NCI-H1436 (cell line): ENCODE measurements at places on chromosomes 4 and X.

DNA sequence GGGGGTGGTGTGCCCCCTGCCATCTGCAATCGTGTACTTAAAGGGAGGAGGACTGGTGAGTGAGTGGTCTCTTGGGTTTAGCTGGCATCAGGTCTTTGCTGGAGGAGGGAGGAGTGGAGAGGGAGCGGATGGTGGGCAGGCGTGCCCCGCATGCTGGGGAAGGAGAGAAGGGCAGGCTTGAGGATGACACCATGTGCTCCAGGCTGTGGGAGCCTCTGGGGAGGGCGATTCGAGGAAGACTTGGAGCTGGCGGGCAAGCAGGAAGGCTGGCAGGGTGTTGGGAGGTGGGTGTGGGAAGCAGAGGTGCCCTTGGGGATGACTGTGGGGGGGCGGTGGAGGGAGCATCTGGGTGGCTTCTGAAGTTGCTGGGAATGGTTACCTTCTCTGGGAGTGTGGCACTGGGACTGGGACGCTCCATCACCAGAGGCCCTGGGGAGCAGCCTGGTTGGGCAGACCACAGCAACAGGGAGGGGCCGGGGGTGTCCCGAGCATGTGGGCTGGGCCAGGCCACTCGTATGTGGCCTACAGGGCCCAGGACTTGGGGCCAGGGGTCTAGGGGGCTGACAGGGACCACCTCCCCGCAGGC lies 30.8 kb upstream of the AFAP1 start:
- DNase-seq = no peak

- DNase-seq = no peak
These were observed 124.2 kb upstream of the DGKK start for GRCh38 chrX:50594788-50595187.

DNA sequence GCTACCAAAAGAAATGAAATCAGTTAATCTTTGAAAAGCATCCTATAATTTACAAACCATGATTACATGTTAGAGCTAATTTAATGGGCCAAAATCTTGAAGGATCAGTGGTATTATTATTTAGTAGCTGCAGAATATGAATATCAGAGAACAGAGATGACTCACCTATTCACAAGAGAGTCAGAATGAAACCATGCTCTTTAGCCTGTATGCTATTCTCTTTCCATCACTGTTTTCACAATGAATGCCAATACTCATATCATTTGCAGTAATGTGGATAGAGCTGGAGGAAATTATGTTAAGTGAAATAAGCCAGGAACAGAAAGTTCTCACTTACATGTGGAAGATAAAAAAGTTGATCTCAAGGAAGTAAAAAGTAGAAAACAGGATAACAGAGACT lies 414.1 kb downstream of the CENPC start:
- no peak for DNase-seq

GRCh38 chr4:153679486-153679885 lies 4.6 kb upstream of the TLR2 start:
- DNase-seq = no peak

- no peak for DNase-seq
These were observed 573.9 kb downstream of the TMA16 start for GRCh38 chr4:164068392-164068791.

DNA sequence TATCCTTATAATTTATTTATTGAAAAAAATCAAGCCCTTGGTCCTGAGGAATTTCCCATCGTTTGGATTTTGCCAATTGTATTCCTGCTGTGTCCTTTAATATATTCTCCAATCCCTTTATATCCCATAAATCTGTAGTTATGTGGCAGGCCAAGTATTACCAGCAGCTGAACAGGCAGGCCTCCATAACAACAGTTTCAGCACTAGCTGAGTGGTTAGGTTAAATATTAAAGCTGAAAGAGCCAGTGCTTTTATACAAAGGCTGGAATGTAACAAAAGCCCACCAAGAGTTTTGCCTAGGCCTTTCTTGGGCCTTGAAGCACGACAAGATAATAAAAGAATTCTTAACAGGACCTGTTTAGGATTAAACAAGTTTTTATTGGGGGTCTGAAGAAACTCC lies 366.6 kb upstream of the GALNT7 start:
- DNase-seq = no peak

DNA sequence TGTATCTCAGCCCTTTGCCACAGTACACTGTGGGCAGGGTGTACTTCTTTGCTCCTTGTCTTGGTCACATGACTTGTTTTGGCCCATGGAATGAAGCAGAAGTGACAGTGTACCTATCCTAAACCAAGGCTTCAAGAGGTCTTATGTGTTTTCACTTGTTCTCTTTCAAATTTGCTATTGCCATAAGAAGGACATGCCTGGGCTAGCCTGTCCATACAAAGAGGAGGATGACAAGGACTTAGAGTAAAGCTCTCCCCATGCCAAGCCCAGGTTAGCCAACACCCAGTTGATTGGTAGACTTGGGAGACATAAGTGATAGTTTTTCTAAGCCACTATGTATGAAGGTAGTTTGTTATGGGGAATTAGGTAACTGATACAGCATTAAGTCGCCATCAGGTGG lies 141.1 kb upstream of the MID1 start:
- DNase-seq = no peak
